ENCODE measurements at places on chromosomes 11 and 22.

GRCh38 chr11:31817054-31817620 is 6.0 kb upstream of the PAX6 start:
- no peak for DNase-seq

- no peak for DNase-seq
Measured at GRCh38 chr11:61120099-61120705, 17.9 kb downstream of the CD5 start.

GRCh38 chr11:76978239-76978638 is 56.0 kb upstream of the B3GNT6 start:
- DNase-seq = no peak

GRCh38 chr11:16977136-16977993 is 36.8 kb downstream of the PLEKHA7 start:
- DNase-seq = no peak

DNA sequence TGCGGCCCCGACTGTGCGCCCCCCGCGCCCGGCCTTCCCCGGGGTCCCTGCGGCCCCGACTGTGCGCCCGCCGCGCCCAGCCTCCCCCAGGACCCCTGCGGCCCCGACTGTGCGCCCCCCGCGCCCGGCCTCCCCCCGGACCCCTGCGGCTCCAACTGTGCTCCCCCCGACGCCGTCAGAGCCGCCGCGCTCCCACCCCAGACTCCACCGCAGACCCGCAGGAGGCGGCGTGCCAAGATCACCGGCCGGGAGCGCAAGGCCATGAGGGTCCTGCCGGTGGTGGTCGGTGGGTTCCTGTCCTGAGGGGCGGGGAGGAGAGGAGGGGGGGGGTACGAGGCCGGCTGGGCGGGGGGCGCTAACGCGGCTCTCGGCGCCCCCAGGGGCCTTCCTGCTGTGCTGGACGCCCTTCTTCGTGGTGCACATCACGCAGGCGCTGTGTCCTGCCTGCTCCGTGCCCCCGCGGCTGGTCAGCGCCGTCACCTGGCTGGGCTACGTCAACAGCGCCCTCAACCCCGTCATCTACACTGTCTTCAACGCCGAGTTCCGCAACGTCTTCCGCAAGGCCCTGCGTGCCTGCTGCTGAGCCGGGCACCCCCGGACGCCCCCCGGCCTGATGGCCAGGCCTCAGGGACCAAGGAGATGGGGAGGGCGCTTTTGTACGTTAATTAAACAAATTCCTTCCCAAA is 3.1 kb downstream of the DRD4 start:
- DNase-seq = no peak

GRCh38 chr11:556662-557256 is 3.8 kb downstream of the LMNTD2 start:
- no peak for DNase-seq

DNA sequence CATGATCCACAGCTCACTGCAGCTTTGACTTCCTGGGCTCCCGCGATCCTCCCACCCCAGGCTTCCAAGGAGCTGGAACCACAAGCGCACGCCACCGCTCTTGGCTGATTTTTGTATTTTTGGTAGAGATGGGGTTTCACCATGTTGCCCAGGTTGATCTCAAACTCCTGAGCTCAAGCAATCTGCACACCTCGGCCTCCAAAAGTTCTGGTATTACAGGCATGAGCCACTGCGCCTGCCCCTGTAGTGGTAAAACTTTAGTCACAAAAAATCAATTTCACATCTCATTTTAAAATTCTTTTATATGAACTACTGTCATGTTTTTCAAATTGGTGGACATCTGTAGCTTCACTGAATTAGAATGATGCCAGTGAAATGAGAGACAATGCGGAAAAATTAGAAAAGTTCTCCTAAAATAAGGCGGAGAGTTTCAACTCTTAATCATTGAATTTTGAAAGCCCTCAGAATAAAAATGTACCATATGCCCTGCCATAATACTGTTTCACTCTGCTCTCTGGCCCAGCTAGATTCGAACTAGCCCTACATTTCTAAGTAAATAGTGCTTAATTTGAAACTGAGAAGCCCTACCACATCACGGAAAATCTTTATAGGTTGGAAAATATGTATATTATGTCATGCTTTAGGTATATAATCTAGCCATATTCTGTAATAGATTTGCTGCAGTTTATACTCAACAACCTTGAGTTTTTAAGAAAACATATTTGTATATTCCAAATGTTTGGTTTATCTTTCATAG is 78.7 kb downstream of the HORMAD2 start:
- DNase-seq = no peak

DNA sequence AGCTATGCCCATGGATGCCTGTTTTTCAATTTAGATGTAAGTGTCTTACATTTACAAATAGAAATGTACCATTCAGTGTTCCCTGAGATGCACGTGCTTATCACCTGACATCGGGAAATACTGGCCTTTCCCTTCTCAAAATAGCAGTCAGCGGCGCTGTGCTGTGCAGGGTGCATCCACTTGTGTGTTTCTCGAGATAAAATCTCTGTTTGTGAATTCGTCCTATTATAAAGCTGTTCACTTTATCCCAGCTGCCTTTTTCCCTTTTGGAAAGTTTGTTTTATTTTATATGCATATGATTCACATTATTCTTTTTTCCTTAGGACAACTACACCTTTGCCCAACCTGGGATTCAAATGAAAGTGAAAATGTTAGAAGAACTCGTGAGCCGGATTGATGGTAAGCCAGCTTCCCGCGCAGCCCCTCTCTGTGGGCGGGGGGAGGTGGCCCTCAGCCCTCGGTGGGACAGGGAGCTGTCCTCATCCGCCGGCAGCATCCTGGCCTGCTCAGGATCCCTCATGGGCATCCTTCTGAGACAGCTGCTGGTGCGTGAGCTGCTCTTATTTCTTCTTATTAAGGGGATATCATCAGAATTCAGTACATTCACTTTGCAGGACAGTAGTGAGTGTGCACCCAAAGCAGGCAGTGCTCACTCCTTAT is 235.0 kb downstream of the TBC1D22A start:
- no peak for DNase-seq

GRCh38 chr11:113160808-113161124 is 153.6 kb upstream of the TTC12 start:
- no peak for DNase-seq

DNA sequence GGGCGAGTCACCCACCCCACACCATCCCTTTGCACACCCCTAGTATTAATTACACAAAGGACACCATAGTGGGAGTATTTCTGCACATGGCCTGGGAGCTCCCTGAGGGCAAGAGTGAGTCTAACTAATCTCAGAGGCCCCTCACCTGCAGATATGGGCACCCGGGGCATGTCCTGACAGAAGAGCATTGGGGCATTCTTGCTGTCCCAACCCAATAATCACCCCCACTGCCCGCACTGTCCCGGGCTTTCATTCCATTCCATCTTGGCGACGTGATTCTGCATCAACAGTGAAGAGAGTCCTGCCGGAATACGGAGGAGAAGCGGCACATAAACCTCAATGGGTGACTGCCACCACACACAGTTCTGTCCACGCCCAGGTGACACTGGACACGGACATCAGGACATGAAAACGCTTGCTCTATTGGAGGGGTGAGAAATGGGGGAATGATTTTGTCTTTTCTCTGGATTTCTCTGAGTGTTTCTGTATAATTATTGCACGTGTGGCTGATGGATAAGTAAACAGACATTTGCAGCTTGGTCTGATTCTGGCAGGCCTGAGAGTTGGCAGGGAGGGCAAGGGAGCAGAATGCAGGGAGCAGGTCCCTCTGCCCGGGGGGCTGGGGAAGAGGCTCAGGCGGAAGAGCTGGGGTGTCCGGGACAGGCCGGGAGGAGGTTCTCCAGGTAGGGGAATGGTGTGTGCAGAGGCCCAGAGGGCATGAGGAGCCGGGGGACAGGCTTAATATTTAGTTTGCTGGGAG is 38.2 kb downstream of the SCUBE1 start:
- DNase-seq = no peak

GRCh38 chr11:40513281-40513680 is 946.2 kb downstream of the LRRC4C start:
- no peak for DNase-seq

GRCh38 chr11:108144615-108145014 is 23.2 kb downstream of the ACAT1 start:
- no peak for DNase-seq

GRCh38 chr11:77497368-77497767 is 23.5 kb upstream of the PAK1 start:
- no peak for DNase-seq

GRCh38 chr11:66570079-66570849 is 1.9 kb upstream of the CTSF start:
- no peak for DNase-seq

GRCh38 chr11:279966-280705 is 1.9 kb downstream of the NLRP6 start:
- DNase-seq = no peak

DNA sequence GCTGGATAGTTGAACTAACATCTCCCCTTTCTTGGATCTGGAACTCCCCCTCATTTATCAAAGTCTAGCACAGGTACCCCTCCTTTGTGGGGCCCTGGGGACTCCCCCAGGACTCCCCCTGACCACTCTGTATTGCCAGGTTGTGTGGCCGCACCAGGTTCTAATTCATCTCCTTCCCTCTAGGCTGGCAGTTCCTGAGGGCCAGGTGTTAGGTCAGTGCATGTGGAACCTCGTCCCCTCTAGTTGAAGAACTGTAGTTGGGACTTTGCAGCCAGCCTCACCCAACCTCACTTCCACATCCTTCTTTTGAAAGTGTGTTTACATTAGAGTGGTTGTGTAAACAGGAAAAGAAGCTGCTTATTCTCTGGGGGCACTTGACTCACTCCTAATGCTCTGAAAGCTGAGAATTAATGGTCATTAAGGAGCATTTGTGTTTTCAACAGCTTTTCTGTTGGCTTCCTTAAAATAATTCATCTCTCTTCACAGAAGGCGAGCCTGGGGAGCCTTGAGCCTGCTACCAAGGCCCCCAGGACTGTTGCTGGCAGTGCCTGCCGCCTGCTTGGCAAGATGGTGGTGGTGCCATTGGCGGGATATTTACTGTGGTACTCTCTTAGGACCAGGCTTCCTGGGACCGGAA is 11.8 kb downstream of the UPB1 start:
- no peak for DNase-seq

- DNase-seq = no peak
Measured at GRCh38 chr22:19224985-19225384, 46.4 kb upstream of the SLC25A1 start.

GRCh38 chr11:12097219-12097618 is 13.2 kb upstream of the MICAL2 start:
- no peak for DNase-seq

GRCh38 chr11:43751726-43752125 is 71.2 kb downstream of the HSD17B12 start:
- DNase-seq = no peak

GRCh38 chr11:122082205-122082604 is 33.8 kb downstream of the BLID start:
- DNase-seq = no peak

GRCh38 chr11:57379732-57380131 is 1.2 kb downstream of the PRG3 start:
- DNase-seq = no peak

DNA sequence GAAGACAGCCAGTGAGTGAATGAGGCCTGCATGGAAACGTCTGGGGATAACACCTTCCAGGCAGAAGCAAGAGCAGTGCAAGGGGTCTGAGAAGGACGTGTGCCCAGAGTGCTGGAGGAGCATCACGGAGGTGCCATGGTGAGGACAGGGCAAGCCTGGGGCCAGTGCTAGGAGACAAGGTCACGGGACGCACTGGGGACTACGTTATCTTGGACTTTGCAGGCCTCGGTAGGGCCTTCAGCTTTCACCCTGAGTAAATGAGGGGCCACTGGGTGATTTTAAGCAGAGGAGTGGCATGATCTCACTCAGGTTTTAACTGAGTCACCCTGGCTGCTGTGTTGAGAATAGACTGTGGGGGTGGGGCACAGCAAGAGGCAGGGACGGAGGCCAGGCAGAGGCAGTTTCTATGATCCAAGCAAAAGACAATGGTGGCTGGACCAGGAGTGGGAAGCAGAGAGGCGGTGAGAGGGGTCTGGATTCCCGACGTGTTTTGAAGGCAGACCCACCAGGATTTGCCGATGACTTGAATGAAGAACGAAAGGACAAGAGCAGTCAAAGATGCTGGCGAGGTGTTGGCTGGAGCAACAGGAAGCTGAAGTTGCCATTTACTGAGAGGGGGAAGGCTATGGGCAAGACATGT is 102.7 kb upstream of the PARVA start:
- DNase-seq = no peak

- no peak for DNase-seq
Measured at GRCh38 chr22:39815932-39816331, 77.6 kb downstream of the ENTHD1 start.

GRCh38 chr11:19906126-19906525 is 193.5 kb downstream of the NAV2 start:
- no peak for DNase-seq

DNA sequence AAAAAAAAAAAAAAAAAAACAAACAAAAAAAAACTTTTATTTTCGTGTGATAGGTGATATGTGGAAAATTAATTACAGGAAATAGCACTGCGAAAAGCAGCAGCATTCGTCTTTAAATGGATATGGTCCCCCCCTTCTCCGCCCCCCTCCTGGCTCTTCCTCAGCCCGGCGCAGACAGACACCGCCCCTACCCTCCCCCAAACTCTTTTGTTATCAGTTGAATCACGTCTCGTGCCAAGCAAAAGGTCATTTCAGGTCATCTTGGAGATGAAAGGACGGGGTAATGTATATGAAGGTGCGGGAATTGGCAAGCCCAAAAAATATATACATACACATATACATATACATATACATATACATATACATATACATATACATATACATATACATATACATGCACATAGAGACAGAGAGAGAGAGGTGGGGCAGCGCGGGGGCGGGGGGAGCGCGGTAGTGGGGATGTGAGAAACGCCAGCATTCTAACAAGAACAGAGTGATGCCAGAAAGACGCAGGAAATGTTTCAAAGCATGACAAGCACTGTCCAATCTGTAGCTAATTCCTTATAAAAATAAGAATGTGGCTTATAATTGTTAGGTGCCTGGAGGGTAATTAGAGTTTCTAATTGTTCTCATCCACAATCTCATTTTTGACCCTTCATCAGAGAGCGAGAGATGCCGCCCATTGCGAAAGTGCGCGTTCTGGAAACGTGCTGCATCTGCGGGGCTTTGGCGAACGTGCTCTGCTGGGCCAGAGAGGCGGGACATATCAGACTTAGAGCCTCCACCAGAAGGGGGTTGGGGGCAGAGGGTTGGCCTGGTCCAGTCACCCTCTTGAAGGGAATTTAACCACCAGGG is 214.5 kb upstream of the UBASH3B start:
- no peak for DNase-seq

DNA sequence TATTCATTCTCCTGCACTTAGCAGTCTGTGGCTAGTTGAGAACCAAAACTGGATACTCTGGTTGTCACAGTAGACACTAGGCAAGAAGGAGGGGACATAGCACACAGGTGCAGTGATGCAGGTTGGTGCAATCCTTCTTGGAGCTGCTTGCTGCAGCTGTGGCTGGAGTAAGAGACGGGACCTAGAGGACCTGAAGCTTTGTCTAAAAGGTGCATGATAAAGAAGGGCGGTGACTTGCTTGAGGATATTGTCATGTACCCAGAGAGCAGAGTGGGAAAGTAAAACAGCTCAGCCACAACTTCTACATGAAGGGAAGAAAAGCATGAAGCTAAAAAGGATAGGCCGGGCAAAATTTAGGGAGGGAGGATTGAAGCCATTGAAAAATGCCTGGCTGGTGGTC is 304.1 kb upstream of the KIRREL3 start:
- no peak for DNase-seq

- DNase-seq = no peak
Measured at GRCh38 chr11:11755871-11756270, 85.9 kb upstream of the USP47 start.

GRCh38 chr22:25021976-25022711 is 69.6 kb downstream of the KIAA1671 start:
- DNase-seq = no peak
